ENCODE measurements at places on chromosomes 2 and 18.

DNA sequence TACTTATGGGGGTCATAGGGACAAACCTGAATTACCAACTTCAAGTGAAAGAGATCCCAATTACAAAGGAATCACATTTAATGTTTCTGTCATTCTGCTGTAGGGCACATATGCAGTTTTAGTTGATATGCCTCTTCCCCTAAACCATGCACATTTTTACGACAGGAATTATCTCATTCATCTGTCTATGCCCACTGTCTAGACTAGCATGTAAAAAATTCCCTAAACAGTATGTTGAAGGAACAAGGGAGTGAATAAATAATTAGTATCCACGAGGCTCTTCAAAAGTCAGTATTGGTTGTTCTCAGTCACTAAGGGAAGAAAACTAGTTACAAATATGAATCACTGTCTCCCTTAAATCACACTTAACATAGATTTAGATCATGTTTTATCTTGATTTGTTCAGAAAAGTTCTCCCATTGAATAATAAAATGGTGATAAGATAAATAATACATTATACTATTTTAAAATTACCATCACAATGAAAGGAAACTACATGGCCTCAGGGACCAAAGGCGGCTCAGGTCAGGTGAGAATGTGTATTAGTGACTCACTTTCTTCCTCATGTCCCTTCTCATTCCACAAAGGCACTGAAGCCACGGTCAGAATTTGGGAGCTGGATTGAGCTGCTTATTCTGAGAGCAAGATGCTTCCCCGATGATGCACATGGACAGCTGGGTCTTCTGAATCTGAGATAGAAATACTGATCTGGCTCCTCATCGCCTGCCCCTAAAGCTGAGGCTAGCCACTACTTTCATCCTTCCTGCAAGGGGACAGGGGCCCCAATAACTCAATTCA lies 29.1 kb downstream of the DYM start:
- DNase-seq, result no peak

- no peak for DNase-seq
These were observed 59.9 kb downstream of the USP37 start for GRCh38 chr2:218508299-218508698.

GRCh38 chr18:13186687-13187086 lies 31.9 kb upstream of the LDLRAD4 start:
- no peak for DNase-seq

GRCh38 chr2:9203006-9203405 lies 3.6 kb upstream of the ASAP2 start:
- DNase-seq, result no peak

- DNase-seq, result no peak
These were observed 9.1 kb upstream of the STK39 start for GRCh38 chr2:168256448-168256847.

DNA sequence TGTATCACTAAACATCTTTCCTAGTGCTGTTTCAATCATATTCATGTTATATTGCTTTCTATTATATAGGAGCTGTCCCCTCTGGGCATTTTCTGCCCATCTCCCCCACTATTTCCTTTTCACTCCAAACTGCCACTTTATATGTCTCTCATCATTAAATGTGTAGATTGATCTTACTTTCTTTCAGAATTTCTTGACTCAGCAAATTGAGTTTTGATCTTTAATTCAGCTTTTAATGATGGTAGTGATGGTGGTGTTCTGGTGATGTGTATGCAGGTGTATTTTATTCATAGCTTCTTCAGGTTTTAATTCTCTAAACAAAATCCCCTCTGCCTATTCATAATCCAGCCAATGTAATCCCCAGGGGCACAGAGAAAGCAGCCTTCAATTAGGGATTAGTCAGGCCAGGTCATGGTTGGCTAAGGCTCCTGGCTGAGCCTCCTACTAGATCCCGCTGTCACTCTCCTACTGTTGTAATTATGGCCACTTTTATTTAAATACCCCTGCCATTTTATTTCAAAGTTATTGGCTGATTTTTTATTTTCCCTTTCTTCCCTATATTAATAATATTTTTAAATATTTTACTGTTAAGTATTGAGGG lies 325.4 kb downstream of the SPAG16 start:
- no peak for DNase-seq

DNA sequence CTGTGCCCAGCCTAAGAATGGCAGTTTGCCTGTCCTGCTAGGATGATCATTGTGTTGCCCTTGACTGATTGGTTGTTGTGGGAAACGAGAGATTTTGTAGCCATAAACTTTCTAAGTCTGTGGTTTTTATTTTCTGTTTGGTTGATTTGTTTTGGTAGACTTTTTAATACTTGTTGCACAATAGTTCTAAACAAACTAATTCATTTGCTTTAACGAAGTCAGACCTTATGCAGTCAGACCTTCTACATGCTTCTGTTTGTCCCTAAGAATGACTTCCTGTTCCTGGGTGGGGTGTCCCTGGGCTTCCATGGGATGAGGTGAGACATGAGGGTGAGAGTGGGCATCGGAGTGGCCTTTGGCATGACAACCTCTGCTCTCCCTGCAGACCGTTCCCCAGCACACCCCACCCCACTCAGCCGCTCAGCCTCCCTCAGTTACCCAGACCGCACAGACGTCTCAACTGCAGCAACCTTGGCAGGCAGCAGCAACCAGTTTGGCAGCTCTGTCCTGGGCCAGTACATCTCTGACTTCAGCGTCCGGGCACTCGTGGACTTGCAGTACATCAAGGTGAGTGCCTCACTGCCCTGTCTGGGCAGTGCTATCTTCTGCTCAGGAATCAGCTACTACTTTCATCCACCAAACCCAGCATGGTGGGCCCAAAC lies 7.8 kb upstream of the CNNM3 start:
- DNase-seq, result no peak

- DNase-seq, result no peak
These were observed 68.3 kb upstream of the MRPS9 start for GRCh38 chr2:104969564-104969963.

DNA sequence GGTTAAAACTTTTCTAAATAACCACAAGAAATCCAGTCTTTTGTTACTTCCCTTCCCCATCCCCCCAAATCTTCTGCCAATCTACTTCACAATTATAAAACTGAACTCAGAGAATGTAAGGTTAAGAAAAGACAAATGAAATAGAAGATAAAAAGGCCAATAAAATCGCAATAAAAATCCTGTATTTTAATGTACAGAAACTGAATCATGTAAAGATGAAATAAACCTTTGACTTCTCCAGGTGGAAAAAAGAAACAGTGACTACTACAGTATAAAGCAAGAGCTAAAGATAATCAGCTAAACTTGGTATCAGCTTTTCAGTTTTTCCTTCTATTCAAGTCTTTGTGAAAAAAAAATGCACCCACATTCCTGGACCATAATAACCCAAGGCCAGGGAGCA lies 1.7 kb downstream of the SYT4 start:
- DNase-seq, result no peak

- DNase-seq, result no peak
These were observed 63.1 kb downstream of the TNS1 start for GRCh38 chr2:217939629-217940245.

GRCh38 chr18:57780706-57781347 lies 22.3 kb downstream of the ATP8B1 start:
- no peak for DNase-seq

GRCh38 chr18:78902795-78903435 lies 76.7 kb upstream of the SALL3 start:
- DNase-seq, result no peak

- no peak for DNase-seq
These were observed 151.7 kb upstream of the ITGA4 start for GRCh38 chr2:181305301-181306123.

DNA sequence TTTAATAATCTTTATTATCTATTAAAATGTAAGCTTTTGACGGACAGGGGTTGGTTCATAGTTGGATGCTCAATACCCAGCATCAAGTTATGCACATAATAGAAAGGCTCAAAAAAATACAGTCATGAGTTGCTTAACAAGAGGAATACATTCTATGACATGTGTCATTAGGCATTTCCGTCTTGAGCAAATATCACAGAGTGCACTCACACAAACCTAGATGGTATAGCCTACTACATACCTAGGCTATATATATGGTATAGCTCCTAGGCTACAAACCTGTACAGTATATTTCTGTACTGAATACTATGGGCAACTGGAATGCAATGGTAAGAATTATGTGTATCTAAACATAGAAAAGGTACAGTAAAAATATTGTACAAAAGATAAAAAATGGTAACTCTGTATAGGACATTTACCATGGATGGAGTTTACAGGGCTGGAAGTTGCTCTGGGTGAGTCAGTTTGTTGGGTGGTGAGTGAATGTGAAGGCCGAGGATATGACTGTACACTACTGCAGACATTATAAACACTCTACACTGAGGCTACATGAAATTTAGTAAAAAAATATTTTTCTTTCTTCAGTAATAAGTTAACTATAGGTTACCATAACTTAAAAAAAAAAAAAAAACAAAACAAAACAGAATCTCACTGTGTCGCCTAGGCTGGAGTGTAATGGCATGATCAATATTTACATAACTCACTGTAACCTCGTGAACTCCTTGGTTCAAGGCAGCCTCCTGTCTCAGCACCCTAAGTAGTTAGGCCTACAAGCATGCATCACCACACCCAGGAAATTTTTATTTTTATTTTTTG lies 201.2 kb downstream of the NBAS start:
- DNase-seq, result peak; percentile 53

GRCh38 chr18:62647179-62647578 lies 68.2 kb upstream of the PHLPP1 start:
- DNase-seq, result no peak

DNA sequence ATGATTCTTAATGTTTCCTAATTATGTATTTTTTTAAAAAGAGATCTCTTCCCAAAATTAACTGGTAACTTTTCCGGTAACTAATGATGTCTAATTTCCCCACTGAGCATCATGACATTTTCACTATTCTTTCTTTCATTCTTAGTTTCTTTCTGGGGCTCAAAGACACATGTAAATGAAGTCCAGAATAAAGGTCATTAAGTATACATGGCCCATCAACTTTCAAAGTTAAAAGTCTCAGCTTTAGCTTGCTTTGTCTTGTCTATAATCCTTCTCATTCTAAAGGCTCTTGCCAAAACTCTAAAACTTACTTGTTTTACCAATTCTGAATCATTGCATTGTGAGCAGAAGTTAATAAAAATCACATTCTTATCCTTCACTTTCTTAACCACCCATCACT lies 53.6 kb downstream of the ASXL2 start:
- DNase-seq, result no peak

DNA sequence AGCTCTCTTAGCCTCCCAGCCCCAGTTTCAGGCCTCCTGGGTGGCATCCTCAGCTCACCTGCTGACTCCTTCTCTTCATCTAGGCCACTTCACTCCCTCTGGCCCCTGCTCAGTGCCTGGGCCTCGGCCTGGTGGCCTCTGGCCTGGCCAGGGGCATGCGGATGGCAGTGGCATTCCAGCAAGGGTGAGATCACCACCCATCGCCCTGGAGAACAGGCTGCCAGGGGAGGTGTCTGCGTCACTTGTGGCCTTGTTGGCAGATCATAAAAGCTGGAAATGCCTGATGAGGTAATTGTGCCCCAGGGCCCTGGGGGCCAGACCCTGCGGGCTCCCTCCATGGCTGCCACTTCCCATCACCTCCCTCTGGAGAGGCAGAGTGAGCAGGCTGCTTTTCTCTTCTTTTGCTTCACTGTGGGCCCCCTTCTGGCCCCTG lies 72.5 kb upstream of the SMAD2 start:
- DNase-seq, result no peak

- DNase-seq, result no peak
These were observed 130.1 kb upstream of the KCNJ3 start for GRCh38 chr2:154568413-154568812.

GRCh38 chr2:62293151-62293489 lies 97.2 kb downstream of the B3GNT2 start:
- DNase-seq, result no peak

DNA sequence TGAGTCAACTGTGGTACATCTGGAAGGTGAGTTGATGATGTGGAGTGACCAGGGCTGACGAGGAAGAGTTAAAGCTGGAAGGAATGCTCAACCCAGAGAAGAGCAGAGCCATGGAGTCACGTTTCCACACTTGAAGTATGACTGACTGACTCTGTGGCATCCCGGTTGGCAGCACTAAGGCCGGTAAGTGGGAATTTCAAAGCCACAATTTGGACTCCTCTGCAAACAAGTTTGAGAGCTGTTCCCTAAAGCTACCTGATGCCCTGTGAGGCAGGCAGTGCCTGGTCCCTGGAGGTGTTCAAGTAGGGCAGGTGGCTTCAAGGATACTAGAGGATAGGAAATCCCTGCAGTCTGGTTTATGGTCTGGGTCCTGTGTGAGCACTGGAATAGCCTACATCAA lies 69.3 kb upstream of the ITGB6 start:
- no peak for DNase-seq

- no peak for DNase-seq
These were observed 69.6 kb upstream of the COL5A2 start for GRCh38 chr2:189249171-189249570.

GRCh38 chr2:61660511-61661388 lies 122.6 kb upstream of the XPO1 start:
- no peak for DNase-seq

- DNase-seq, result no peak
These were observed 228.0 kb upstream of the SMAD7 start for GRCh38 chr18:49178736-49179135.

GRCh38 chr2:105736145-105736544 lies 8.6 kb upstream of the NCK2 start:
- no peak for DNase-seq

GRCh38 chr2:101679037-101679726 lies 18.3 kb upstream of the MAP4K4 start:
- no peak for DNase-seq

- DNase-seq, result no peak
These were observed 57.9 kb downstream of the HDLBP start for GRCh38 chr2:241257419-241258032.

DNA sequence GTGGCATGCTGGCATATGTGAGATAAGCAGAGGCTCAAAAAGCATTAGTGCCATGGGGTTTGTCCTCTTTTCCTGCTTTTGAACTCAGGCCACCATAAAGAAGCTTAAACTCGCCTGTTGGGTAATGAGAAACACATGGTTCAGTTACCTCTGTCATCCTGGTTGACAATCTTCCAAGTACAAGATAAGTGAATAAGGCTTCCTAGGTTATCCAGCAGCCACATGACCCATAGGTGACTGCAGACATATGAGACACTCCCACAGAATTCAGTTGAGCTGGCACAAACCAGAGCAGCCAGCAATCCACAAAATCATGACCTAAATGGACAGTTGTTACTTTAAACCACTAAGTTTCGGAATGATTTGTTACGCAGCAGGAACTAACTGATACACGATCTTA lies 97.3 kb downstream of the TACR1 start:
- no peak for DNase-seq

GRCh38 chr2:200319548-200320337 lies 13.2 kb downstream of the SPATS2L start:
- no peak for DNase-seq

GRCh38 chr18:62963507-62963906 lies 248.2 kb downstream of the PHLPP1 start:
- DNase-seq, result no peak

DNA sequence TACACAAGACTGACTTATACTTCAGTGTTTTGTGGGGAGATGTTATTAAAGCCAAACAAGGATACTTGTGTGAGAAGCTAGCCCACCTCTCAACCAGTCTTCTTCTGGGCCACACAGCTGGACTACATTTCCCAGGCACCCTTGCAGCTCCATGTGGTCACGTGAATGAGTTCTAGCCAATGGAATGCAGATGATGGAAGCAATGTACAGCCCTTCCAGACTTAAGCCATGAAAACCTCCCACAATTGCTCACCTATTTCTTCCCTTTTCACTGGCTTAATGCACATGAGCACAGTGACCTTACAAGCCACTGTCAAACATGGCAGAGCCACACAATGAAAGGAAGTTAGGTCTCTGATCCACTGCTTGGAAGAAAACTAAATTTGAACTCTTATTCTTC lies 20.4 kb upstream of the FEZ2 start:
- DNase-seq, result no peak

- no peak for DNase-seq
These were observed 803.3 kb upstream of the CELF4 start for GRCh38 chr18:38368886-38369285.
